Epithelial cell of esophagus (primary cell): ENCODE measurements at places on chromosomes 1 and 21.
A peak's percentile ranks its signal among the peaks of the same experiment; 100 is the strongest.

GRCh38 chr1:211520641-211521040, 28.7 kb upstream of the RD3 start:
- DNase-seq: peak; percentile 53

GRCh38 chr1:89721351-89721750, 88.4 kb downstream of the LRRC8C start:
- DNase-seq: peak; percentile 70

DNA sequence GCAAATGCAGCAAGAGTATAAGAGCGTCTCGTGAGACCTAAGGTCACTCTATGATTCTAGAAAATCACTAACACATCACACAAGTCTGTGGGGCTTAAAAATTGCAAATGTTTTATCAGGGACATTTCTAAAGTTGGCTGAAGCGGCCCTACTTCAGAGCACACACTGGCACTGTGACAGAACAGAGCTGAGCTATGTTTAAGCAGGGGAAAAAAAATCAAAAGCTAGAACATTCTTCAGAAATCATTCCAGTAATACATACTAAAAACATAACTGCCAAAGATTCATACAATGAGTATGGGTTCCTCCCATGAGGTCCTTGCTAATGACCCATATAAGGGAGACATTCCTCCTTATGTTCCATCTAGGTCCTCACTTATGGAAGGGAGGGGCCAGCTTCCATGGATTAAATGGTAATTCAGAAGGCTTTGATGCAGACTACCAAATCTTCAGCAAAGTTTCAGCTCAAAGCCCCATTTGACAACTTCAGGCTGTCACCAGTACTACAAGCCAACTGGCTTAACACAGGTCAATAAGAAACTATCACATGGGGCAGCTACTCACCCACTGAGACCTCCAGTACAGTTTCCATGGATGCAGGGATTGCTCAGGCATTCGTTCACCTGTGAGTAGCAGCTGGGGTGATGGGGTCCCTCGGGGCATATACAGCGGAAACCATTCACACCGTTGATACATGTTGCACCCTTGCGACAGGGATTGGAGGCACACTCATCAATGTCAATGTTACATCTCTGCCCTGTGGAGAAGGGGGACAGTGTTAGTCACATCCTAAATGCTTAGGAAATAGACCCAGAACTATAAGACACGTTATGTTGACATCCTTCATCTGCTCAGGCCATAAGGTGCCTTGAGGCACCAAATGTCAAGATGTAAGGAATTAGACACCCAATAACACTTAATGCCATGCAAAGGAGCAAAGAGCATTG, 58.4 kb upstream of the ADAM30 start:
- DNase-seq: no peak

DNA sequence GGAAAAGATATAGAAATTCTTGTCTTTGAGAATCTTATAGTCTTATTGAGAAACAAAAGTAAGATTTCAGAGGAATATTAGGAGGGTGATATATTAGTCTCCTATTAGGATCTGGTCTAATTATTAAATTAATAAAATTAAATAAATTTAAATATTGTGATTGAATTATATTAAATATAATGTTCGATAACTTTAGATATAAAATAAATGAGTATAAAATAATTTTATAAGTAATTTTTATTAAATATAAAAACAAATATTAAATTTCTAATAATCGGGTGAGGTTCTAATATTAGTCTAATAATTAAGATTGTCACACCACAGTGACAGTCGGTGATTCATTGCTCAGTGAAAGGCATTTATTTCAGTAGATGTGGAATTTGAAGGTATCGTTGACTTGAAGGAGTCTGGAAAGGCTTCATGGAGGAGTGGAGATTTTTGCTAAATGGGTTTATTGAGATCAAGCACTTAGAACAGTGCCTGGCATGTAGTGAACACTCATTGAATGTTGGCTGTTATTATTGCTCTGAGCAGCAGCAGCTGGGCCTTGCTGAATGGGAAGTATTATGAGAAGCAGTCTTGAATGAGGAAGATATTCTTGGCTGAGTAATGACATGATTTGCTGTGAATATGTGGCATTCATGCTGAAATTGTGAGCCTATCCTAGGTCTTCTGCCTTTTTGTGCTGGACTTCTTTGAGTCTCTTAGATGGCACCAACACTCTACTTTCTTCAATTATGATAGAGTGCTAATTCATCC, 74.6 kb downstream of the USP25 start:
- no peak for DNase-seq

- no peak for DNase-seq
These were observed 2.1 kb downstream of the KCNN3 start for GRCh38 chr1:154867841-154868605.

DNA sequence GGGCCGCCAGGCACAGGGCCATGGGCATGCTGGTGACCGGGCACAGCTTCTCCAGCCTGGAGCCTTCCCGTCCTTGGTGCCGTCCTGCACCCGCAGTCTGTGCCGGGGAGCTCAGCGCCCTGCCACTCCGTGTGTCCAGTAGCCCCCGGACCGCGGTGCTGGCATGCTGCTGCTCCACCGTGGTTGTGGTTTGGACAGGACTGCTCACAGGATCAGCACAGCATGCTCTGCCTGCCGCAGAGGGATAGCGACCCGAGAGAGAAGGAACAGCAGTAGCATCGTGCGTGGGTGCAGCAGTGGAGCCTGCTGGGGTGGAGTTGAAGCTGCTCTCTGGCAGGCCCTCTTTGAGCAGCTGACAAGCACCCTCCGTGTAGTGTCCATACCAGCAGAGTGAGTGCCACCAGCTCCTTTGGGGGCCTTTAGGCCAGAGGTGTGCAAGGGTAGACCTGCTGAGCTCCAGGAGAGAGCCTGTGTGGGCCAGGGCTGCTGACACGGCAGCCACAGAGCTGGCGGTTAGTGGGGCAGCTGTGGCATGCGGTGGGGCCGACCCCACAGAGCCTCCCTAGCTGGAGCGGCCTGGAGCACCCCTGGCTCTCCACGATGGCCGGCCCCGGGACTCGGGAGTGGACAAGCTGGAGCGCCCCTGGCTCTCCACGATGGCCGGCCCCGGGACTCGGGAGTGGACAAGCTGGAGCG, 6.4 kb upstream of the PCBP3 start:
- no peak for DNase-seq

DNA sequence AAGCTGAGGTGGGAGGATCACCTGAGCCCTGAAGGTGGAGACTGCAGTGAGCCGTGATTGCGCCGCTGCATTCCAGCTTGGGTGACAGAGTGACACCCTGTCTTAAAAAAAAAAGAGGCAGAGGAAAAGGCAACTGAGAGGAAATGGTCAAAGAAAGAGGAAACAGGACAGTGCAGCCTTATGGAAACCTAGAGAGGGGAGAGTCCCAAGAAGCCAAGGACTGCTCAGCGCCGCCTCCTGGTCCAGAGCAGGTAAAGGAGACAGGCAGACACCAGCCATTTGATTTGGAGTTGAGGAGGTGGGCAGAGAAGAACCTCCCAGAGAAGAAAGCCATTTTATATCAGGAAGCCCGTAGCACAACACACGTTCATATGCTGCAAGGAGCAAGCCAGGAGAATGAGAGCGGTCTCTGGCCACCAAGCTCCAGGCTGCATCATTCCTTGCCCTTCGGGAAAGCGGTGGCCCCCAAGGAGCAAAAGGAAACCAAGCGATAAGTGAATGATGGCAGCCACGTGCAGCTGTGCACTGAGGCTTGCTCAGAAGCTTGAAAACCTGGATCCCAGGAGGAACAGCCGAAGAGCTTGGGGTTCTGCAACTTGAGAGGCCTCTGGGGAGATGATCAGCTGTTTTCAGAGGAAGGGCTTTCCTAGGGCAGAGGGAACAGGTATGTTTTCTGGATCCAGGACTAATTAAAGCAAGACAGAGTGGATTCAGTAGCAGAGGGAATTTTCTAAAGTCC, 33.7 kb downstream of the LRRC42 start:
- no peak for DNase-seq

DNA sequence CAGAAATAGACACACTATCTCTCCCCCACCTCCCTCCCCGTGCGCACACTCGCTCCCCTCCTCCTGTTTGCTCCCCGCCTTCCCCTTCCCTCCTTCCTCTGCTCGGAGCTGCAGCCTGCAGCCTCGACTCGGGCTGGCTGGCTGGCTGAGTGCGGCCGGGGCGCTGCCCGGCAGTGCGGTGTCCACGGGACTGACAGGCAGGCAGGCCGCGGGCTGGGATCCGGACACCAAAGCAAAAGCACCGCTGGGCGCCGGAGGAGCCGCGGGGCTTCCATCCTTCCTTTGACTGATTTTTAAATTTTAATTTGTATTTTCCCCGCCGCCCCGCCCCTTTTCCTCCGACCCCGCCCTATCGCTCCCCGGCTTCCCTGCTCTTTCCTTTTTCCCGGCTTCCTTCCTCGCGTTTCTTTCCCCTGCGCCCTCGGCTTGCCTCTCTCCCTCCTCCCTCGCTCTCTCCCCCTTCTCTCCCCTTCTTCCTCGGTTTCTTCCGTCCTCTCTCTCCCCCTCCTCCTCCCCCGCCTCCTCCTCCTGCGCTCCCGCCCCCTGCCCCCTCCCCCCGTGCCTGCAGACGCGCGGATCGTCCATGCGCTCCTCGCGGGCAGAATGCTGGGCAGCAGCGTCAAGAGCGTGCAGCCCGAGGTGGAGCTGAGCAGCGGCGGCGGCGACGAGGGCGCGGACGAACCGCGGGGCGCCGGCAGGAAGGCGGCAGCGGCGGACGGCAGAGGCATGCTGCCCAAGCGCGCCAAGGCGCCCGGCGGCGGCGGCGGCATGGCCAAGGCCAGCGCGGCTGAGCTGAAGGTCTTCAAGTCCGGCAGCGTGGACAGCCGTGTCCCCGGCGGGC, 109.4 kb downstream of the NAV1 start:
- peak; percentile 46 for DNase-seq

- DNase-seq: no peak
These were observed 7.5 kb upstream of the DPH2 start for GRCh38 chr1:43962324-43962723.

DNA sequence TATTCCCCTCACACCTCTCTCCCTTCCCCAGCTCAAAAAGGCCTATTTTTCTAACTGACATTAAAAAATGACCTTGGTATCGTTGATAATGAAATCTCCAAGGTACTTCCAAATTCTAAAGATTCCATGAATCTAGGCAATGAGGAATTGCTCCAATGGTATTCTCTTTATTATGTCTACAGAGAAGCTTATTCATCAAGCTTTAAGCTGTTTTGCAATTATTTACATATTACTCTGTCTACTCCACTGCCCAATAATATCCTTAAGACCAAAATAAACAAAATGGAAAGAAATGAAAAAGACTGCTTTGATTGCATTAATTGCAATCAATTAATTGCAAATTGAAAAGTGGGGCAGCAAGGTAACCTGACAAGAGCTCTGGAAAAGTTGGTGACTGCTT, 7.9 kb downstream of the PLPP3 start:
- DNase-seq: no peak

DNA sequence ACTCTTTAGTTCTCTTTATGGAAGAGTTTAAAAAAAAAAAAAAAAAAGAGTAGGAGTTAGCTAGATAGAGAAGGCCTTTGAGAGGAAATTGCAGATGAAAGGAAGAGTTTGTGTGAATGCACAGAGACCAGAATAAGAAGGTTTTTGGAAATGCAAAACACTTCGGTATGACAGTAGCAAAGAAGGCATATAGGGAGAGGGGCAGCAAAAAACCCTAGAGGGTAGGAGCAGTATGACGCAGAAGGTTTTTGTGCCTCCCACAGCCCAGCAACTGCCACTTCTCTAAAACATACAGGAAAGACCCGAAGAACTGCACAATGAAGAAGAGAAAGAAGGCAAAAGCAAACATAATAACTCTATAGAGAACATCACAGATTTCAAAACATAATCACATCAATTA, 84.3 kb downstream of the WDR64 start:
- no peak for DNase-seq

GRCh38 chr1:119387858-119388257, 19.3 kb downstream of the HAO2 start:
- no peak for DNase-seq

DNA sequence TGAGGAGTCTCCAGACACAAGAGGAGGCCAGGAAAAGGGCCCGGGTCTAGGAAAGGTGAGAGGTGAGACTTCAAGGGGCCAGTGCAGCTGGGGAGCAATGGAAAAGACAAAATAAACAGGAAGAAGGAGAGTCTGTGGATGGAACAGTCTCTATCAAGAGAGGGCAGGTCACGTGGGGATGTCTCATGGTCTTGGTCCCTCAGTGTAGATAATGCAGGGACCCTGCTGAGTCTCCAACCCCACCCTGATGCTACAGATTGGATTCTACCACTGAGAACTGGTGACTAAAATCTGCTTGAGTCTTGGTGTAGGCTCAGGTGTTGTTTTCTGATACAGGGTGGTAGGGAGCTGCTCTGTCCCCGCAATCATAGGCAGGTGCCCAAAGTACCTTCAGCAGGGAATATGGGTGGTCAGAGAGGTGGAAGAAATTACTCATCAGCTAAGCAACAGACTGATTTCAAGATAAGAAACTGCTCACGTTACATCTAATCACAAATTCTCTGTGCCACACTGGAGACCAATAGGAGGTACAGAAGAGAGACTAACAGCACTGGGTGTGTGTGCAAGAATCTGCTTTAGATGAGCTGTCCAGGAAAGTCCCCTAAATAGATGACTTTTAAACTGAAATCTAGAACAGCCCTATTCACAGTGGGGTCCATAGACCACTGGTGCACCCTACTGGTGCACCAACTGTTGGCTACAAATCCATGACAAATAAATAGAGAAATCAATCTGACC, 101.5 kb upstream of the TLR5 start:
- no peak for DNase-seq

DNA sequence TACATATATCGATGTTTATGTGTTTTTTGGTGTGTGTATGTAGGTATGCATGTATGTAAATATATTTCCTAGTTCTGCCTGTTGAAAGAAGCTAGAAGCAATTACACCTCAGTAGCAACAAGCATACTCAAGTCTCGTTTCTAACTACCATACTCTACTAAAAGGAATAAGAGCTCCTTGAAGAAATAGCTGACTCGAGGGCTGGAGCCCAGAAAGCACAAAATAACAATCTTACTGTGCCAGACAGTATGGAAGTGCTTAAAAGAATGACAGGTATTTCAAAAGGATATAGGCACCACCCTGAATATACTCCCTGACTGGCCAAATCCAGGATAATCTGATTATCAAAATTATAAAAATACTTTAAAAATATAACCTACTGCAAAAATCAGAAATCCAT, 23.2 kb downstream of the FUBP1 start:
- no peak for DNase-seq

DNA sequence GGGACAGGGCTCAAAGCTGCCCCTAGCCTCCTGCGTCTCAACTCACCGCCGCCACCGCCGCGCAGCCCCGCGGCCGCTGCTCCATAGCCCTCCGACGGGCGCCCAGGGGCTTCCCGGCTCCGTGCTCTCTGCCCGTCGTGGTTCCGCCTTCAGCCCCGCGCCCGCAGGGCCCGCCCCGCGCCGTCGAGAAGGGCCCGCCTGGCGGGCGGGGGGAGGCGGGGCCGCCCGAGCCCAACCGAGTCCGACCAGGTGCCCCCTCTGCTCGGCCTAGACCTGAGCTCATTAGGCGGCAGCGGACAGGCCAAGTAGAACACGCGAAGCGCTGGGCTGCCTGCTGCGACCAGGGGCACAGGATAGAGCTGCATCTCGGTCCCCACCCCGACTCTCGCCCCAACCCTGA, at the start of gene TNFRSF25:
TNFRSF25 (minus strand) TSS at position 151 of the 400 bp plus-strand sequence; CDS start at position 85, 66 bp downstream.
- no peak for DNase-seq

DNA sequence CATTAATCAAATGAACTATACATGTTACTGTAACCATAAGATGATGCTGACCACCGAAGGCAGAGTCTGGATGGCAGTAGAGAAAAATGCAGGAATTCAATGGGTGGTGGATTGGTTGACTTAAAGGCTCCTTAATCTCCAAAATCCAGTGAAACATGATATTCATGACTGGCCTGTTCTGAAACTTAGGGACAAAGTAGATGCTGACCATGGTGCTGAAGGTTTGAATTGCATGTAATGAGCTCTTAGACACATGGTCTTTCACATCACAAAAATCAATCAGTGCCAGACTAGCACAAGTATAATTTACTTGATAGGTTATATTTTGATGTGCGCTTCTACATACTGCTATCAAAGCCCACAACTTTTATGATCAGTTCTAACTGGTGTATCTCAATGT, 30.9 kb upstream of the NTMT2 start:
- DNase-seq: peak; percentile 60
